CD4-positive, CD25-positive, alpha-beta regulatory T cell (primary cell): ENCODE measurements at places on chromosomes 7 and 10. TPM values are rescaled to one million over a fixed set of nuclear protein-coding genes. Genes with fewer than 3 reads are reported as not detected.

GRCh38 chr7:130897515-130898419, 163.8 kb upstream of the KLF14 start:
- no peak for DNase-seq

CADPS2 gene
- not detected for total RNA-seq

DNA sequence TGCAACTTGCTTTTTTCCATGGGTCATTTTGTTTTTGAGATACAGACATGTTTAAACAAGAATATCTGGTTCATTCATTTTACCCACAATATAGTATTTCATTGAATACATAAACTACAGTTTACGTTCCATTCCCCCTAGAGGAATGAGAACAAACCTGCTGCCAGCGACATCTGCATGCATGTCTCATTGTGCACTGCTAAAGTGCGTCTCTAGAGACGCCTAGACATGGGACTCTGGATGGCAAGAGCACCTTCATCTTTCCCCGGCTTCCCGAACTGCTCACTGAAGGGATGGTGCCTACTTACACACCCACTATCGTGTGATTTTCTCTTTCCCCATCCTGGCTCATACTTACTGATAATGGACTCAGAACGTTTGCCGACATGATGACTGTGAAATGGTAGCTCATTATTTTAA, 1.2 kb upstream of the ZNF777 start:
- no peak for DNase-seq

ARHGAP21 gene
- total RNA-seq = 53.0 TPM

SEMA3D gene
- not detected for total RNA-seq

OLAH gene
- not detected for total RNA-seq

- DNase-seq = no peak
Measured at GRCh38 chr10:110818311-110819256, 53.1 kb upstream of the PDCD4 start.

- no peak for DNase-seq
Measured at GRCh38 chr7:49703337-49703736, 70.1 kb upstream of the VWC2 start.

- DNase-seq = no peak
Measured at GRCh38 chr7:101422356-101423195, 59.9 kb downstream of the COL26A1 start.

DNA sequence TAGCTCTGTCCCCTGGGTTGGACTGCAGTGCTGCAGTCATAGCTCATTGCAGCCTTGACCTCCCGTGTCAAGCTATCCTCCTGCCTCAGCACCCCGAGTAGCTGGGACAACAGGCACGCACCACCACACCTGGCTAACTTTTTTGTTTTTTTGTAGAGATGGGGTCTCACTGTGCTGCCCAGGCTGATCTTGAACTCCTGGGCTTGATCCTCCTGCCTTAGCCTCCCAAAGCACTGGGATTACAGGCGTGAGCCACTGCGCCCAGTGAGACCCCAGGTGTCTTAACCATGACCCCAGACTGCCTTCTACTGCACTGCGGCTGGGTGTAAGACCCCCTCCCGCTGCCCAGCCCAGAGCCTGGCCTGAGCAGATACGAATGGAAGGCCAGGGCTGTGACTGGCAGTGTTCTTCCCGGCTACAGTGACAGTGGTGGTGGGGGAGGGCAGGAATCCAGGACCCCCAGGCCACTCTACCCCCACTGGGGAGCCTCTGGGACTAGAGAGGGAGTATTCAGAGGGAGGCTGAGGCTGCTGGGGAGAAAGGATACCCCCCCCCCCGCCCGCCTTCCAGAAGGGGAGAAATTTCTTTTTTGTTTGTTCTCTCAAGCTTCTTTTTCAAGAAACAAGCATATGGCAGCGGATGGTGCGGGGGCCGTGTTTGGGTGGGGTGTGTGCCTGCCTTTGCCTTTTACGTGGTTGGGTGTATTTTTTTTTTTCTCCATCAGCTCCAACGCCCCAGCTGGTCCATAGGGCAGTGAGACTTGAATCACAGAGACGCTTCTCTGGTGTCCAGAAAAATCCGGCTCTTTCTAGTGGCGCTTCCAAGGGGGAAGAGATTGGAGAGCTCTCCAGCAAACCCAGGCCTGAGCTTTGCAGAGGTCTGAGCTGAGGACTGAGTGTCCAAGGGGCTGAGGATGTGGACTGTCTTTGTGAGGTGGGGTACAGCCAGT, 36.6 kb downstream of the GTF2IRD1 start:
- no peak for DNase-seq

DNA sequence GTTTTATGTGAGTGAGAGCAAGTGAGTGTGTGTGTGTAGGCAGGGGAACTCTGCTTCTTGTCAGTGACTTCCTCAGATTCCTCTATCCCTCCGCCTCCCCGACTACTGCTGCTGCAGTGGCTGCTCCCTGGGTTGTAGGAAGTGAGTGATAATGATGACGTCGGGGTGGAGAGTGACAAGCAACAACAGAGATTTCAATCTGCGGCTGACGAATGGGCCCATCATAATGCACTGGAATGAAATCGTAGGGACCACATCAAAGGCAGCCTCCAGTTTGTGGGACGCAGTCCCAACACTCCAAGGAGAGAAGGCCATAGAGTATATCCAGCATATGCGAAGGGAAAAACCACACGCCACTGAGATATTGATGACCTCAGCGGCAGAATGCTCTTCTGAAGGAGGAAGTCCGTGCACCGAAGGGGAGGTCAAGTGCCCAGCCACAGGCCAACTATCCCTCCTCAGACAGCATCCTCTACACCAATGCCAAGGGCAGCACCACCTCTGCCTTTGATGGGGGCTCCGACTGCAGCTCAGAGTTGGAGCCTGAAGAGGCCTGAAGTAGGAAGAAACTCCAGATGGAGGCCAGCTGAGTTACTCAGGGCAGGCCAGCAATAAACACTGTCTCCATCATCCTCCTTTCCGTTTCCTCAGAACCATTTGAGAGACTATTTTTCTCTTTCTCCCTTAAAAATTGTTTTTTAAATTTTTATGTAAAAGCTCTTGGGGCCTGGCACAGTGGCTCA, 11.3 kb upstream of the STMP1 start:
- no peak for DNase-seq

PNLIP gene
- total RNA-seq = not detected

DNA sequence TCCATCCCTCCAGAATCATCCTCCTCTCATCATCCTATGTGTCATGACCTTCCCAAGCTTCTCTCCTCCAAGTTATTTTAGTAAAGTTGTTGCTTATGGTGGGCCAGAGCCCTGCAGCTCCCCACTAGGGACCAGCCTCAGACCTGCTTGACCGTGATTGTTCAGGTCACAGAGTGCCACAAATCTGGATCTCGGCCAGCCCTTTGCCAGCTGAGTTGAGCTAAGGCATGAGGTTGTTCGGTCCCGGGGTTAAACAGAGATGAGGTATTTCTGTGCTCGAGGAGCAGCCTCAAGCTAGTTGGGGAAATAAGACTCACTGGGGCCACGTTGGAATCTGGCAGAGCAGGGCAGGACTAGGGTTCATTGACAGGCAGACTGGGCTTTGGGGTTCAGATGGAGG, 66.3 kb upstream of the PPIF start:
- no peak for DNase-seq

CCDC146 gene
- total RNA-seq = 20.1 TPM

TCERG1L gene
- total RNA-seq = not detected
